Panc1 (cell line): ENCODE measurements at places on chromosomes 16 and 17. TPM values are rescaled to one million over a fixed set of nuclear protein-coding genes. Genes with fewer than 3 reads are reported as not detected.

Gene ZNF174
- total RNA-seq = 14.4 TPM

DNA sequence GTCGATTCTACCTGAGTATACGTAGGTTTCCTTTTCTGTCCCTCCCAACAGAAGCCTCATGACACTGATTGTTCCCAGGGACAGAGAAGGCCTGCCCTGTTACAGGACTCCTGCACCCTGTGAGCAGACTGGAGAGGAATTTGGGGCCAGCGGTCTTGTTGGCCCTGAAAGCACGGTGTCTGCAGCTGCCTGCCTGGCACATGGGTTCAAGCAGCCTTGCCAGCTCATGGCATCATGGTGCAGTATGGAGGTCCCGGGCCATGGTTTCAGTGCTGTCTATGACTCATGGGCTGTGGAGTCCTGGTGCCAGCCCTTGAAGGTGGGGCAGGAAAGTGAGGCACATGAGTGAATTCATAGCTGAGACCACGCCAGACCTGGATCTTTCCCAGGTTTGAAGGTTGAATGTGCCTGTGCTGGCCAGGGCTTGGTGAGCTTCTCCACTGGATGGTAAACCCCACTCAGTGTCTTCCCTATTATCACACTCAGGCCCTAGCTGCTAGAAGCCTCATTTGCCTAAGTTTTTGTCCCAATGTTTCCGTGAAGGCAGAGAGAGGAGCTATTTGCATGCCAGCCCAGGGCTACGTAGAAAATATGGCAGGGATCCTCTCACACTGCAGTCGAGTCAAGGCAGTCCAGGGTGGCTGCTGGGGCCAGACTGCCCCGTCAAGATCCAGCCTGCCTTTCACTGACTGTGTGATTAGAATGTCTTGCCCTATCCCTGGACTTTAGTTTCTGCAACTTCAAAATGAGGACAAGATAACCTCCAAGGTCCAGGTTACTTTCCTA lies 277.2 kb upstream of the CCL2 start:
- no peak for DNase-seq
- H3K27ac ChIP-seq = no peak overlapping the region
- H3K36me3 ChIP-seq = no peaks in the 10 kb centered on the region

Gene APPBP2
- 25.8 TPM for total RNA-seq

GRCh38 chr16:50479771-50480170 lies 68.4 kb upstream of the NKD1 start:
- no peak for DNase-seq
- H3K27me3 ChIP-seq = no peaks in the 10 kb centered on the region; the same call in 1 of the 2 replicates
- no peaks in the 10 kb centered on the region for H3K36me3 ChIP-seq
- H3K4me3 ChIP-seq = no peak overlapping the region
- H3K27ac ChIP-seq = no peak overlapping the region
- H3K4me1 ChIP-seq = no peaks in the 10 kb centered on the region

DNA sequence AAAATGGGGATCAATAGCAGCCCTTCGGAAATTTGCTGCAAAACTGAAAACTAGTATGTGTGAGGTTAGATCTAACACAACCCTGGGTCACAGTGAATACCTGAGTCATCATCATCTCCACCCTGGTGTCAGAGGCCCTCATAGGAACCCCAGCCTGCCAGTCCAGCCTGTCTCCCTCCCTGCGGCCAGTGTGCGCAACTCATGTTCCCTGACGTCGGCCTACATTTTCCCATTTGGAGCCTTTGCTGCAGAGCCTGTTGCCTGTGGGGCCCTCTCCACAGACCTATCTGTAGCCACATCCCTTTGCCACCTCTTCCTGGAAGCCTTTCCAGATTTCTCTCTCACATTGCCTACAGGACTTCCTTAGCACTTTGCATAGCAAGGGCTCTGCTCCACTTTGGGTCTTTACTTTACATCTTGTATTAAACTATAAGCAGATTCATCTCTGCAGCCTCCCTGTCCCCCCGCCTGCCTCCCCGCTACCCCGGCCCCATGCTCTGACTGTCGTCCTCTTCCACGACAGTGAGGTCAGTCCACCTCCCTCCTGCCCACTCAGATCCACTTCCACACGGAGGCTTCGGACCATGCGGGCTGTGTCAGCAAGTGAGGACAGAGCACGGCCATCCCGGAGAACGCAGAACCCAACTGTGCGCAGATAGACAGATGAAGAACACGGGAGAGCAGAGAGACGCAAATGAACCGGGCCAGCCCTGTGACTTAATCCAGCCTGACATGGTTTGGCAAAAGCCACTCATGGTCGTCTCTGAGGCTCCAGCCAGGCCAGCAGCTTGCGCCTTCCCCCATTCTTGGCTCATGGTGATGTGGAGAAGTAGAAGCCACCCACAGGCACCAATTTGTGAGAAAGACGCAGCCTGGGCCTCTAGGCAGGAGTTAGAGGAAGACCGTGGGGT lies 31.0 kb downstream of the NGFR start:
- H3K4me1 ChIP-seq = no peaks in the 10 kb centered on the region
- no peak overlapping the region for H3K27ac ChIP-seq
- no peaks in the 10 kb centered on the region for H3K36me3 ChIP-seq
- H3K4me3 ChIP-seq = no peak overlapping the region

- H3K27ac ChIP-seq = no peak overlapping the region
- H3K4me3 ChIP-seq = no peak overlapping the region
- H3K4me1 ChIP-seq = no peaks in the 10 kb centered on the region
- no peaks in the 10 kb centered on the region for H3K27me3 ChIP-seq
- DNase-seq = no peak
These were observed 10.0 kb downstream of the GPR179 start for GRCh38 chr17:38333635-38334295.

Gene KRTAP9-4
- not detected for total RNA-seq

DNA sequence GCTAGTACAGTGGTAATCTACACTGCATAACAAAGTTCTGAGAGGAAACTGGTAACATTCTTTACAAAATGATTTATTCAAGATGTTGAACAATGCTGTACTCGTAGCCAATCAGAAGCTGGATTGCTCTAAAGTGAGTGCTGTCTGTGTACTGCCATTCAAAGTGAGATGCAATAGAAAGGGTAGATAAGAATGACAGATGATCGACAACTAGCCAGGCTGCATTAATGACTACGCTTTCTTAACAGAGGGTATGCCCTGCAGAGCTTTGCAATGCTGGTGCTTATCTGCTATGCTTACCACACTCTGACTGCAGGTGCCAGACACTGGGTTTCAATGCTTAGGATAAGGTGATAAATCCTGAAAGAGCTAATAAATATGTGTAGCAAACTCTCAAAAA lies 46.1 kb upstream of the SLC25A19 start:
- 0 out of 2 replicates have a peak, but pooled peaks cover 2% of the 10 kb centered on the region for H3K4me1 ChIP-seq
- H3K27me3 ChIP-seq = no peaks in the 10 kb centered on the region
- DNase-seq = no peak

- no peak for DNase-seq
- no peaks in the 10 kb centered on the region; the same call in 1 of the 2 replicates for H3K36me3 ChIP-seq
These were observed 1.7 kb downstream of the SLC22A31 start for GRCh38 chr16:89198417-89199240.

Gene IRX5
- total RNA-seq = 2.7 TPM

DNA sequence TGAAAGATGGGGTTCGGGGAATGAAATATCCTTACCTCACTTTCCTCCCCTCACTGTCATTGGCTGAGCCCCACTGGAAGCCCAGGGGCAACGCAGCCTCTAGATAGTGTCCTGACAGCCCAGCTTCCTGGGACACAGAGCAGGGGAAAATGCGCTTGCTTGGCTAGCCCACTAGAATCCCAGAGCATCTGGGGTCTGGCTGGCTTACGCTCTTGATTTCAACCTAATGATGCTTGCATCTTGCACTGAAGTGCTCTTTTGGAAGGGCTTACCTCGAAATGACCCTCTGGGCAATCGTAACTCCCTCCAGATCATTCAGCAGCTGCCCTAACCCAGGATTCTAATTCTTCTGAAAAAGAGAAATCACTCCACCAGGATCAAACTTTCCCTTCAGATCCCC lies 147.6 kb downstream of the SOX9 start:
- H3K4me3 ChIP-seq = no peak overlapping the region
- no peaks in the 10 kb centered on the region for H3K36me3 ChIP-seq
- no peaks in the 10 kb centered on the region for H3K27me3 ChIP-seq
- 0 out of 2 replicates have a peak, but pooled peaks cover 3% of the 10 kb centered on the region for H3K4me1 ChIP-seq

- no peak overlapping the region for H3K27ac ChIP-seq
- H3K36me3 ChIP-seq = no peaks in the 10 kb centered on the region
- H3K27me3 ChIP-seq = no peaks in the 10 kb centered on the region
These were observed 83.9 kb upstream of the IRX3 start for GRCh38 chr16:54370278-54371040.

- H3K36me3 ChIP-seq = peaks cover 31% of the 10 kb centered on the region
- DNase-seq = no peak
- no peak overlapping the region for H3K27ac ChIP-seq
- H3K4me3 ChIP-seq = no peak overlapping the region
- no peaks in the 10 kb centered on the region for H3K4me1 ChIP-seq
These were observed 61.7 kb upstream of the INTS2 start for GRCh38 chr17:61989509-61989908.

DNA sequence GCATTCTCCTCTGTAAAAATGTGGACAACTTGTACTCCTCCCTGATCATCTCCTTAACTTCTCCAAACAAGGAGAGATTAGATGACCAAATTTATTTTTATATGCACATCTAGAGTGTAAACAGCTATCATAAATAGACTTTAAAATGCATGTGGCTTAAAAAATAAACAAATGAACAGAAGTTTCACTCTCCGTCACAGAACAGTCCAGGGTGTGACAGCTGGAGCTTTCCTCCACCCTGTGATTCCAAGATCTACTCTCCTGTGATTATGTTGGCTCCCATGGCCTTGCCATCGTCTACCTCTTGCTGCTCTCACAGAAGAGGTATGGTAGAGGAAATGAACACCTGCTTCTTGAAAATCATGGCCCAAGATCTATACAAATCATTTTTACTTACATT lies 560.2 kb downstream of the TOX3 start:
- H3K27me3 ChIP-seq = no peaks in the 10 kb centered on the region
- no peaks in the 10 kb centered on the region for H3K4me1 ChIP-seq
- H3K27ac ChIP-seq = no peak overlapping the region
- no peaks in the 10 kb centered on the region for H3K36me3 ChIP-seq
- H3K4me3 ChIP-seq = no peak overlapping the region

DNA sequence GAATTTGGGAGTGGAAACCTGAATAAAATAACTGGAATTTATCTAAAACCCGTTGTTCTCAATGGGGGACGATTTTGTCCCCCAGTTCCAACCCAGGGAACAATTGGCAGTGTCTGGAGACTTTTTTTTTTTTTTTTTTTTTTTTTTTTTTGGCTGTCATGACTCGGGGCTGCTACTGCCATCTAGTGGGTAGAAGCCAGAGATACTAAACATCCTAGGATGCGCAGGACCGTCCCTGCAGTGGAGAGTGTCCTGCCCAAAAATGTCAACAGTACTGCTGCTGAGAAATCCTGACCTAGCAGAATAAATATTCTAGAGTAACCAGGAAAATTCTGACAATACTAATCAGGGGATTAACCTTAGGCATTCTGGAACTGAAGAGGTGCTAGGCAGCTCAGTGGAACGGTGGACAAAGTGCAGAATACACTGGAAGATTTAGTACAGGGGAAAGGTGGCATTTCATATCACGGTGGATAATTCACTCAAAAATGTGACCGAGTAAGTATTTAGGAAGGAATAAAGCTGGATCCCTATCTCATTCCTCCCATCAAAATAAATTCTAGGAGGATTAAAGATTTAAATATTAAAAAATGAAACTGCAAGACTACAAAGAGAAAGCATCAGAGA lies 107.6 kb downstream of the SPECC1 start:
- DNase-seq = no peak
- no peaks in the 10 kb centered on the region for H3K27me3 ChIP-seq
- no peaks in the 10 kb centered on the region for H3K4me1 ChIP-seq
- H3K36me3 ChIP-seq = peaks cover 4% of the 10 kb centered on the region; the same call in 1 of the 2 replicates
- no peak overlapping the region for H3K4me3 ChIP-seq

Gene TERB1
- total RNA-seq = not detected

DNA sequence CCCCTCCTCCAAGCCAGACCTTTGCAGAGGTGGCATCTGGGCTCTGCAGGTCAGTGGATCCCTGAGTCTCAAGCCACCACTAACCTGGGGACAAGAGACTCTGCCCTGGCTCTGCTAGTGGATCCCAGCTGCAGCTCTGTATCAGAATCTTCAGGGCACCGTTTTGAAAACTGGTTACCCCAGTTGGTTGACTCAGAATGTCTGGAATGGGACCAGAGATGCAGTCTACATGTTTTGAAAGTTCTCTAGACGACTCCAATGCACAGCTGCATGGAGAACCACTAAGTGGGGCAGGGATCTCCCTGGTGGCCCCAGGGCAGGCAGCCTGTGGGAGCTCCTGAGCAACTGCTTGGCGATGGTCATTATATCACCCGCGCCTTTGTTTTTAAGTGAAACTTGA lies 34.1 kb upstream of the ADORA2B start:
- H3K27ac ChIP-seq = no peak overlapping the region
- H3K4me3 ChIP-seq = no peak overlapping the region
- H3K27me3 ChIP-seq = no peaks in the 10 kb centered on the region
- DNase-seq = no peak
- H3K36me3 ChIP-seq = no peaks in the 10 kb centered on the region

DNA sequence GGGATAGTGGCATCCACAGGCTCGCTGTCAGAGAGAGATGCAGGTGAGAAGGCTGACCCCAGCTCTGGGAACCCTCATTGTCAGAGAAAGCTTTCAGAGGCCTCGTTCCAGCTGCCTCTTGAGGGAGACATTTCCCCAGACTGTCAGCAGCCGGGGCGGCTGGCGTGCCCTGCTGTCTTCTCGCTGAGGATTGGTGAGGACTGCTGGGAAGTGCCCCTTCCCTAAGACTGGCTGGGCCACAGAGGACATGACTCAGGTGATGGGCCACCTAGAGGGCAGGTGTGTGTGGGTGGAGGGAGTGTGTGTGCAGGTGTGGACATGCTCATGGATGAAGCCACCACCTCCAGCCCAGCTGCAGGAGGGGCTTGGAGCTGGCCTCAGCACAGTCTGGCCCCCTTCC lies 25.3 kb downstream of the SPACA3 start:
- no peaks in the 10 kb centered on the region for H3K36me3 ChIP-seq
- H3K27me3 ChIP-seq = no peaks in the 10 kb centered on the region
- no peak overlapping the region for H3K4me3 ChIP-seq
- H3K4me1 ChIP-seq = no peaks in the 10 kb centered on the region

GRCh38 chr17:2990396-2990795 lies 73.0 kb downstream of the OR1D5 start:
- DNase-seq = no peak
- H3K4me1 ChIP-seq = no peaks in the 10 kb centered on the region
- no peak overlapping the region for H3K27ac ChIP-seq

Gene KRTAP4-4
- not detected for total RNA-seq

Gene IL34
- total RNA-seq = 5.8 TPM

Gene MILR1
- total RNA-seq = not detected
